Right renal pelvis (tissue), 4 donors: ENCODE measurements at places on chromosomes 3 and 15.
A peak's percentile ranks its signal among the peaks of the same experiment; 100 is the strongest.

DNA sequence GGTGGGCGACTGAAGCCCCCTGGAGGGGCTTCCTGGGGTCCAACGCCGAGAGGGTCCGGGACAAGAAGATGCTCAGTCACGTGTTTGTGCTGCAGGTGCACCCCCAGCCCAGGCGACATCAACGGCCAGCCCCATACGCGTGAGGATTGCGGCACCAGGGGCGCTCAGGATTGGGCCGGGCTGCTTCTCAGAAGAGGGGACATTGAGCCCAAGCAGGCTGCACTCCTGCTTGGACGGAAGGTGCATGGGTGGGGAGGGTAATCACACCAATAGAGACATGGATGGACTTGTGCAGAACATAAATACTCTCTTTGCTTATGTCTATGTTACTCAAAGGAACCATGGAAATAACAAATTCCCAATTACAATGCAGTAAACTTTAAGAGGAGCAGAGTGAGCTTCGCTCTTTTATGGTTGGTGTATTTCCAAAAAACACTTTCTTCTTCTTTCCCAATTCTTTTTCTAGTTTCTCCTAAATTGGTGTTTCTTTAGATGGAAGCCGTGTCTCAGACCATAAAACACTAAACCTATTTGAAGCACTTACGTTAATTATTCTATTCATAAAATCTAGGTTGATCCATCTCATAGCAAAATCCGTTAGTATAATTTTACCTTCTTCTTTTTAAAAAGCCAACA, 182.7 kb downstream of the GOLGA6L6 start:
- DNase-seq, result no peak

GRCh38 chr3:118110211-118110610, 924.4 kb downstream of the IGSF11 start:
- DNase-seq, result no peak

DNA sequence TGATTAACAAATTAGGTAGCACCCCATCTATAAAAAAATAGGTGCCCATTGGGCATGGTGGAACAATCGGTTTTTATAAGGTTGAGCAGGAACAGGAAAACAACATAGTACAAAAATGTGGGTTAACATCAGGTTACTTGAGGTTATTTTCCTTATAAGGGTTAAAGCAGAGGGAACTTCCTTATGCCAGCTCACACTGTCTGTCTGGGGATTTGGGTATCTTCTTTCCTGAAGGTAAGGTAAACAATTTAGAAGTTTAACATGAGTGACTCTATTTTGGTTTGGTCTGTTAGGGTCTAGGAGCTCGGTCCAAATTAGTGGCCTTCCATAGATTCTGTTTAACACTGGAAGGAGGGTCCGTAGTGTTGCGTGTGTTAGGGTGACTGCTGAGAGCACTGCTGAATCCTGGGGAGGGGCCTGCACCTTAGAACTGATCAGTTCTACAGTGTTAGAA, 14.7 kb downstream of the CHD2 start:
- DNase-seq, result no peak

GRCh38 chr3:112362221-112362620, 29.3 kb downstream of the CD200 start:
- no peak for DNase-seq

- no peak for DNase-seq
These were observed 24.3 kb upstream of the IL12A start for GRCh38 chr3:159964166-159964973.

- DNase-seq, result no peak
These were observed 10.7 kb downstream of the DET1 start for GRCh38 chr15:88535607-88536313.

DNA sequence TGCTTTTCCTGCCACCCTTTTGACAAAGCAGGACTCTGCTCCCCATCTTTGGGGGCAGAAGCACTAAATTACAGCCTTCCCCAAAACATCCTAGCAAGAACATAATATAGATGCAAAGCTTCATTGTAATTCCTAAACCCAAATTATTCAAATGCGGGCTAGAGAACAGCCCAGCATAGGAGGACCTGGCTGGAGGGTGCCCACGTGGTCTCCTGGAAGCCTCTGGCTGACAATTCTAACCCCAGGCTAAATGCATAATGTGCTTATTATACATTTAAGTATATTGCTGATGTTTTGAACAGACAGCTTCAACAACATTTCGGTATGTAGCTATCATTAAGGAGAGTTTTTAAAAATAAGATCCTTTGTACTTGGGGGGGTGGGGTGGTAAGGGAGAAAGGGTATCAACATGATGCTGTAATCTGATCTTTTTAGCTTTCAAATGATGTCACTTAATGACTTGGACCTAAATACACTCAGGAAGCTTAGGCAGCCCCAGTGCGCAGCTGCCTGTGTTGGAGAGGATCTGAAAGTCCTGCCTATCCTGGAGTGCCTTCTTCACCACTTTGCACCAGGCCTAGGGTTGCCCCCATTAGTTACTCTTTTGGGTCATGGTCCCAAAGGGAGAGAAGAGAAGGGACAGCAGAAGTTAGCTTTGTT, 57.2 kb upstream of the USP3 start:
- DNase-seq, result no peak

- DNase-seq, result no peak
These were observed 7.4 kb upstream of the ANPEP start for GRCh38 chr15:89822026-89822425.

DNA sequence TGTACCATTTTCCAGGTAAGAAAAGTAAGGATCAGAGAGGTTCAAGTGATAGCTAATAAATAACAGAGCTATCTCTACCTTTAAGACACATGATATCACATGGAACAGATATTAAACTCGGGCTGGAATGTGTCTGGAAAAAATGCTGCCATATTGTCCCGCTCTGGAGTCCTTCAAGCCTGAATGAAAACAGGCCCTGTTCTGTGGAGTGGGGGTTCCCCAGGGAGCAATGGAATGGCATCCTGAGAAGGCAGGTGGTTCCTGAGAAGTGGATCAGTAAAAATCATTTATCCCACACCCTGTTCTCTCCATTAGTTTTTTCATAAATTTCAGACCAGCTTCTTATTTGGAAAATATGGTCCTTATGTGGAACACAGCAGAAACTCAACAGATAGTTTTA, 57.3 kb upstream of the PRTG start:
- DNase-seq, result no peak

DNA sequence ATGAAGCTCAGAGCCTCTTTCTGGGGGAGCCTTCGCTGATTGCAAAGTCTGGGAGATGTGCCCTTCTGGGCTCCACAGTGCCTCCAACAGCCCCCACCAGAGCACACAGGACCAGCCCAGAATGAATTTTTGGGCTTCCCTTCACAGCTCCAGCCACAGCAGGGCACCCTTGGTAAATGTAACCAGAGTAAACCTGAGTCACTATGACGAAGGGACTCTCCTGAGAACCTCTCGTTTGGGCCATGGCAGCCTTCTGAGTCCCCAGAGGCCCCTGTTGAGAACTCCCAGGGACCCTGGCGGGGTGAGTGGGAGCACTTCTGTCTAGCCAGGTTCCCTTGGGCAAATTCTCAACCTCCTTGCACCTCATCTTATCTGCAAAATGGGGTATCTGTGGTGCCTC, 20.8 kb downstream of the FAM3D start:
- DNase-seq, result no peak

- DNase-seq, result no peak
These were observed 34.6 kb downstream of the CTXND1 start for GRCh38 chr15:80217327-80217900.

- DNase-seq, result peak; percentile 82
These were observed 52.5 kb upstream of the ROPN1B start for GRCh38 chr3:125916376-125916978.
